BE2C (cell line): ENCODE measurements at places on chromosomes 4 and X.
A peak's percentile ranks its signal among the peaks of the same experiment; 100 is the strongest.

DNA sequence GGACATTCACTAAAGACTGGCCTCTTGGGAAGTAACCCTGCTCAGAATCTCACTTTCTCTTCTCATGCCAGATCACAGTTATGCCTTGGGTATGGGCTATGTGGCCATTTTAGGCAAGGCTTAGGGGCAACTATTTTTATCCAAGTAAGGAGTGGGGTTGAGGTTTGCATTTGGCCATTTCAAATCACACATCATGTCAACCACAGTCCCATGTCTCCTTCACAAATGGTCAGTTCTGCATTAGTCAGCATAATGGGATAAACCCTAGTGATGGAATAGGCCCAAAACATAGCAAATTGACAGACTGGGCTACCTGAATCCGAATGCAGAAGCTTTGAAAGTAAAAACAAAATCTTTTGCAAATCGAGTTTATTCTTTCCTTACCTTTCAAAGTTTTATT lies 827 bp upstream of the RTL3 start:
- DNase-seq, result no peak

- DNase-seq, result peak; percentile 66
Observed at GRCh38 chr4:184514121-184514988, 40.0 kb upstream of the IRF2 start.

- no peak for DNase-seq
Observed at GRCh38 chr4:140427919-140428471, 547 bp upstream of the CLGN start.

- no peak for DNase-seq
Observed at GRCh38 chr4:166044871-166045270, 171.8 kb downstream of the TLL1 start.

- no peak for DNase-seq
Observed at GRCh38 chrX:101370888-101371504, 15.0 kb downstream of the BTK start.

DNA sequence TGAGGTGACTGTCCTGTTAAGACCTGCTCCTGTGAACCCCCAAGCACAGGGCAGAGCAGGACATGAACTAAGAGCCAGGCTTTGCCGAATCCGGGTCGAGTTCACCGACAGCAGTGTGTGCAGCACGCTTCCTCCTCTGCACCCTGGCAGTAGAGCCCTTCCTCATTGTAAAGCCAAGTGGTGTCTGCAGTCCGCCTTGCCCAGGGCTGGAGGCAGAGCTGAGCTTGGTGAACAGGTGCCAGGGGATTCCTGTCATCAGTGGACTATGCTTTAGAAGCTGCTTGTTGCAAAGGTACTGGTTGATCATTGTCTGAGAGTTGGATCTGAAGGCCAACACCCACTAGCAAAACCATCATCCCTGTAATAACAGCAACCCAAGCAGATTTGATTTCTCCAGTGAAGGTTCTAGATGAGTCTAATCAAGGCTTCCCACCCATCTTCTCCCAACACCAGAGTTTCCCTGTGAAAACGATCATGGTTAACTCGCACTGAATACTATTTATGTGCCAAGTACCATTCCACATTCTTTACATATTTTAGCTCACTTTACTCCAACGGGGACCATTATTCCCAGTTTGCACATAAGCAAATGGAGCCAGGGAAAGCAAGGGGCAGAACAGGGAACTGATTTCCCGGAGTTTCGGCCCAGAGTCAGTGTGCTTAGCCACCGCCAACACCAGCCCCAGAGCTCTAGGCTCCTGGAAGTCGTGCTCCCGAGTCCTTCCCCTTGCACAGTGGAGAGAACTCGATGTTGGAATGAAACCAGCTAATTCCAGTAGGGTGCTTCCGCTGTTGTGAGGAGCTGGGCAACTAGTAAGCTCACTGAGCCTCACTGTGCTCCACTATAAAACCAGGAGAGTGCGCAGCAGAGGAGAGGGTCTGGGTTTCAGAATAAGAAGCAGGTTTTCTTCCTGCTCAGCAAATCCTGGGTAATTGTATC lies 1.4 kb upstream of the SLC34A2 start:
- no peak for DNase-seq

DNA sequence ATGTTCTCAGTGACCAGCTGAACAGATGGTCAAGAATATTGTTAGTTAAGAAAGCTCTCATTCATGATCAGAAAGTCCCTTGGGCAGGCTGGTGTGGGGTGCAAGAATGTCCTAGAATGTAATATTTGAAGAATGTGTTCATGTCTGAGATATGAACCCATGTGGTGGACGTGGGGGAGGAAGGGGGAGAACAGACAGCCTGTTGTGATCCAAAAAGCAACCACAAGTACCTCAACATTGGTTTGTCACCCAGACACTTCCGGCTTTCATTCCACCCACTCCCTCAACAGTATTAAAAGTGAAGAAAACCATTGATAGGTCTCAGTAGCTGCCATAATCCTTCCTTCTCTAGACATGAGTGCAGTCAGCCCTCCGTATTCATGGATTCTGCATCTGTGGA lies 82.2 kb downstream of the MAML3 start:
- DNase-seq, result no peak

DNA sequence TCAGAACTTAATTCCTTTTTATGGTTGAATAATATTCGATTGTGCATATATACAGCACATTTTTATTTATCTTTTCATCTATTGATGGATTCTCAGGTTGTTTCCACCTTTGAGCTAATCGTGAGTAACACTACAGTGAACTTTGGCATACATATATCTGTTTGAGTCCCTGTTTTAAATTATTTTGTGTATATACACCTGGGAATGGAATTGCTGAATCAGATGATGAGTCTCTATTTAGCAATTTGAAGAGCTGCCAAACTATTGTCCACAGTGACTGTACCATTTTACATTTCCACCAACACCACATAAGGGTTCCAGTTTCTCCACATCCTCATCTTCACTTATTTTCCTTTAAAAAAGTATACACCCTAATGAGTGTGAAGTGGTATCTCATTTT lies 166.2 kb upstream of the FGF13 start:
- DNase-seq, result no peak

DNA sequence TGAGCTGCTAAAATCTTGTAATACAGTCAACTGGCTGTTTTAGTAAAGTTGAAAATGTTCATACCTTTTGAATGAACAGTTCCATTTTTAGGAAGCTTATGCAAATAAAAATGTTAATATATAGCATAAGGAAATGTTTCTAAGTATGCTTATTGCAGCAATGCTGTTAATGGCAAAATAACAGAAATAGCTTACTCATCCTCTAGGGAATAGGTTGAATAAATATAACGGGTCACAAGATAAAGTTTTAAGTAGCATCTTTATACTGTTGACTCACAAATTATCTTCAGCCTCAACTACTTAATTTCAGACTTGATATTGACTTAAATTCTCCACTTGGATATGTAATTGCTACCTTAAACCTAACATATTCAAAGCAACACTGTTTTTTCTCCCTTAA lies 27.7 kb downstream of the HERC3 start:
- no peak for DNase-seq

GRCh38 chrX:17521871-17522693 lies 147.1 kb downstream of the NHS start:
- peak; percentile 46 for DNase-seq

DNA sequence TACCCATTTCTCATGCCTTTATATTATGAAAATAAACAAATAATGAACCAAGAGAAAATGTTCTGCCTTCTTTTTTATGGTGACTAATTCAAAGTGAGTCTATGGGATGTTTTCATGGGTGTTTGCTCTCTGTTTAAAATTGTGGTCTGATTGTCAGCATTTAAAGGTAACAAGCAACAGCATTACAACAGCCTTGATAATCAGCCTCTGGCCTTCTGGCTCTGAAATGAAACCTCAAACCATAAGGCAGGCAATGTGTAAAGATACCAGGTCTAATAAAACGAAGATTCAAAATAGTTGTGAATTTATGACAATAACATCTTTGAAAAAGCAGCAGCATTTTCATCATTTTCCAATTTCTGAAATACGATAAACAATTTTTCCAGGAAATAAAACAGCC lies 63.7 kb downstream of the FAM13A start:
- no peak for DNase-seq

DNA sequence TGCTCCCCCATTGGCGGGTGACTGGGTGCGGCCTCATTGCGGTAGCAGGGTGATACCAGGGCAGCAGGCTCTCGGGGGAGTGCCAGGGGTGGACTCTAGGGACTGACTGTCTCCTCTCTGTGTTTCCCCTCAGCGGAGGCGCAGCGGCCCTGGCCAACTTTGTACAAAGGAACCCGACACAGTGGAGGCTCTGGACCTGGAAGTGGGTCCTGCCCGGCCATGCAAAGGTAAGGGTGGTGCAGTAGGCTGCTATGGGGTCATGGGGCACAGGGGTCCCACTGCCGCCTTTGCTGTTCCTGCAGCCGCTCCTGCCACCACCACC lies 16.3 kb downstream of the SULT1B1 start:
- DNase-seq, result no peak

DNA sequence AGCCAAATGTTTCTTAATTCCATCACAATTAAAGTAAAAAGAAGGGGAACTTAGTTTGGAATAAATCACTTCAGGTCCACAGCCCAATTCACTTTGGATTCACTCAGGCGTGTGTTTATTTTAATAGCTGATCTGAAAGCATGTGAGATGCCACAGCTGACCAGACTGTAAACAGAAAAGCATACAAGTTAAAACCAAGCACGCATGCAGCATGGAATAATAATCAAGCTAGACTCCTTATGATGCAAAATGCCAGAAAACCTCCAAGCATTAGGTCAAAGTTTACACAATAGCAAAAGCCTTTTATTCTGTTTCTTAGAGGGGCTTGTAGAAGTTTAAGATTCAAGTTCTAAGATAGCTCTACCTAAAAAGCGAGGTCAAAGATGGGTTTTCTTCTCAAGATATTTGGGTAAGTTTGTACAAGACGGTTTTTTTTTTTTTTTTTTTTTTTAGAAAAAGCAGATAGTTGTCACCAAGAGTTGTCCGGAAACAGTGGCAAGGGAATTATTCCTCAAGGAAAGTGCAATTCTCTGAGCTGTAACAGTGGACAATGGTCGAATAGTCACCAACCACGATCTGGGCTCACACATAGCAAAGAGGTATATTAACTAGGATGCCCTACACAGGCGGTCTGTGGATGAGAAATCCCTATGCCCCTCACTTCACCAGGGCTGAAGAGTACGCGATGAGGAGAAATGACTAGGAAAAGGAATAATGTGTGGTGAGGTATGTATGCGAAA lies 763 bp upstream of the PRRG1 start:
- no peak for DNase-seq
